DMS79 treated with DMSO at 0.1 percent for 48 hours (cell line): ENCODE measurements at places on chromosomes 7 and 10.

GRCh38 chr10:92691591-92692079 is 1.9 kb downstream of the HHEX start:
- no peak for DNase-seq

GRCh38 chr7:22378199-22378980 is 21.4 kb upstream of the RAPGEF5 start:
- DNase-seq: no peak

DNA sequence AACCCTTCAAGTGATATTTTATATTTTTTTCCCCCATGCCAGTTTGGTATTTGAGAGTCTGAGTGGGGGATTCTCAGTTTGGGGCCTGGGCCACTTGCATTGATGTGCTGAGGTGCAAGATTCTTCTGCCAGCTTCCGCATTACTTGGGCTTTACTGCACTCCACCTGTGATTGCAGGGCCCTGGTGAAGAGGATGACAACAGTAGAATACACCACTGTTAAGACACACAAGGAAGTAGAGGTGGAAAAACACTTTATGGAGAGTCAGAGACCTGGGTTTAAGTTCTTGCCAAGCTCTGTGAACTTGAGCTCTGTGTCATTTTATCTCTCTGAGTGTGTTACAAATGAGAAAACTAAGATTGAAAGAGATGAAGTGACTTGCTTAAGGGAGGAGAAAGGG is 209.4 kb downstream of the LRMDA start:
- no peak for DNase-seq

DNA sequence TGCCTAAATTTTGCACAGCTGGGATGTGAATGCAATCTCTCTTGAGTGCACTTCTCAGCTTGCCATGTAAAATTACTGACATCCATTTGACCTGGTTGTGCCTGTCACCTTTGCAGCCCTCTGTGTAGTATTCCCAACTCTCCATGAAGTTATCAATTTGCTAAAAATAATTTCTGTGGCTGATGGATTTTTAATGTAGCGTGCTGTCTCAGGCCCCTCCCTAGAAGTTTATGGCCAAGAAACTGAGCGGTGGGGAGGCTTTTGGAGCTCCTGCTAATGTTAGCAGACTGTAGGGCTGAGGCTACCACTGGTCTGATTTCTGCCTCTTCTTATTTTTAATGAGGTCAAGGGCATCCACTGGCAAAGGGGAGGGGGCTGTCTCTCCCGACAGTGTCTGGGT is 577.0 kb upstream of the DPP6 start:
- DNase-seq: no peak

- DNase-seq: no peak
These were observed 9.0 kb downstream of the PIK3CG start for GRCh38 chr7:106874076-106874475.

GRCh38 chr7:142563470-142563869 is 185.8 kb upstream of the PRSS1 start:
- DNase-seq: no peak

DNA sequence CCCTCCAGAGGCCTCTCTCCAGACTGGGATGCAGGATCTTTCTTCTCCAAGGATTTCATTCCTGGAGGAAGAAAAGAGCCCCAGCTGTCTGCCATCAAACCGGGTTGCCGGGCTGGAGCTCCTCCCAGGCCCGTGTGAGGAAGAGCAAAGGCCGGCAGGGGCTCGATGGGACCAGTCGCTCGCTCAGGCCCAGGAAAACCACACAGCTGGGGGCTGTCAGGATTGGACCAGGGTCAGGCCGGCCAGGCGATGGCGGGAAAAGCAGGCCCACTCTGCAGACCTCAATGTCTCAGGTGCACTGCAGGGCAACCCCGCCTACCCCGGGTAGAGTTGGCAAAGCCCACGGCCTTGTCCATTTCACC is 98.1 kb upstream of the DNAAF5 start:
- DNase-seq: no peak

DNA sequence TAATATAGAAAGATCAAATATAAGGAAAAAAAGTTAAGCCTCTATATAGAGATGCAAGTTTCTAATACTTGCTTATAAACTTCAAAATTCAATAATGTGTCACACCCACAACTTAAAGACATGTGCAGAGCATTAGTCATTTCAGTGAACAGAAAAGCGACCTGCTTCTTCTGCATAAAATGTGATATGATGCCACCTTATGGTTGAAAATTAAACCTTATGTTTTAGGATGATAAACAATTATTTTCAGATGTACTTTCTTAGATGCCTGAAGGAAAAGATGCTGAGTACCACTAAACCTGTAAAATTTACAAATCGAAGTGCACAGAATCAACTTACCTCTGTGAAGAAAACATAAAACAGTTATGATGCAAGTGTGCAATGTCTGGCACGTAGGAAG is 96.0 kb downstream of the MTERF1 start:
- peak; percentile 35 for DNase-seq

- DNase-seq: no peak
These were observed 195.6 kb upstream of the GLI3 start for GRCh38 chr7:42432644-42433043.

DNA sequence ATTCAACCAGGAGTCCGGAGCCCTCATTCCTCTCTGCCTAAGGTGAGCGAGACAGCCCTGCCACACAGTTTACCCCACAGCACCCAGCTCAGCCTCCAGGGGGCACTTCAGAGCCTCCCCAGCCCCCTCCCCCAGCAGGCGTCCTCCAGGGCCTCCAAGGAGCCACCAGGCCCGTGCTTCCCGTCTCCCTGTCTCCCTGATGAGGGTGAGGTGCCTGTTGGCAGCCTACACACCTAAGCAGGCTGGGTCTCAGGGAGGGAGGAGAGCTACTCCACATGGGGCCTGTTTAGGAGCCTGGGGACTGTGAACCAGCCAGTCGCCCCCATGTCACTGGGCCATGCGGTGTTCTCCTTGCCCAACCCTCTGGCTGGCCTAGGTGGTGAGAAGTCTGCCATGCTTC is 28.9 kb upstream of the TRIM8 start:
- no peak for DNase-seq

GRCh38 chr7:200290-200689 is 7.9 kb downstream of the FAM20C start:
- DNase-seq: no peak

- DNase-seq: no peak
These were observed 3.1 kb downstream of the C1GALT1 start for GRCh38 chr7:7185371-7185989.

- no peak for DNase-seq
These were observed 104.0 kb downstream of the HOXA1 start for GRCh38 chr7:26991796-26992195.

DNA sequence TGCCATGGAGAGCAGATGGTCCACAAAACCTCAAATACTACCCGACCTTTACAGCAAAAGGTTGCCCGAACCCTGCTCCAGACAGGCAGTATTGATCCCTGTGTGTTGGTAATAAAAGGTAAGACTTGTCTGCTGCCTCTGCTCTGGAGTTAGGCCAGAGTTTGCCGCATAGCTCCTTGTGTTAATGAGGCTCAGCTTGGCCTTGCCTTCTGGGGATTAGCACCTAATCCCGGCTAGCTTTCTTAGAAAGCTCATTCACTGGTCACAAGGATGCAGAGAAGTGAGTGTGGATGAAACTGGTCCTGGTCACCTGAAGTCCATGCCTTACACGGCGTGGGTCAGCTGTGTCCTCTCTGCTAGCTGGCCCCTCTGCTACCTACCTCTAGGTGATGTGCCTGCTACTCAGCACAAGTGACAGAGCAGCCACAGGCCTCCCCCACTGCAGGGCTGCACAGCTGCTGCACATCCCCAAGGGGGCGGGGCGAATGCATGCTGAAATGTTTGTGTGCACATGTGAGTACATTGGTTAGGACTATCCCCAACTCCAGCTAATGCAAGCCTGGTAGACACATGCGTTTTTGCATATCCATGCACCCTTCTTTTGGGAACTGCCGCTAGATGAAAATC is 31.7 kb upstream of the SYPL1 start:
- DNase-seq: no peak

GRCh38 chr7:157762824-157763223 is 426.0 kb downstream of the DNAJB6 start:
- DNase-seq: no peak

DNA sequence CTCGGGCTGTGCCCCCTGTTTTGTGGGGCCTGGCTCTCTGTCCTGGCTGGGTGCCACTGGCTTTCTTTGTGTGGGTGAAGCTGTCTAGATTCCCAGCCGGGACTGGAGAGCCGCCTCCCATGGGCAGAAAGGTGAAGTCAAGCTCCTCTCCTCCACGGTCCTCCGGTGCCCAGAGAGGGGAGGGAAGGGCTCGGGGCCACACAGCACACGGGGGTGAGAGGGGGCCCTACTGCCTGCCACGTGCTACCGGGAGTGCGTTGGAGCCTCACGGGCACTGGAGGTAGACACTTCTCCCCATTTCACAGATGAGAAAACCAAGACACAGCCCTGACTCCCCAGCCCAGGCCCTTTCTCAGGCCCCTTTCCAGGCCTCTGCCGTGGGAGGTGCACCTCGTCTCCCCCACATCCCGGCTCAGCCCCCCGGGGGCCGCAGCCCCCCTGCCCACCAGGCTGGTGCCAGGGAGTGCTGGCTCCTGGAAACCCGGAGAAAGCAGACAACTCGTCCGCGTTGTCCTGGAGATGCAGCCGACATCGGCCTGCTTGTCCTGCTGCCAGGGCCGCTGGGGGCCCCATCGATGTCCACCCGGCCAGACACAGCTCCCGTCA is 55.8 kb downstream of the UNCX start:
- no peak for DNase-seq

GRCh38 chr7:128167791-128168666 is 73.0 kb upstream of the LEP start:
- no peak for DNase-seq

DNA sequence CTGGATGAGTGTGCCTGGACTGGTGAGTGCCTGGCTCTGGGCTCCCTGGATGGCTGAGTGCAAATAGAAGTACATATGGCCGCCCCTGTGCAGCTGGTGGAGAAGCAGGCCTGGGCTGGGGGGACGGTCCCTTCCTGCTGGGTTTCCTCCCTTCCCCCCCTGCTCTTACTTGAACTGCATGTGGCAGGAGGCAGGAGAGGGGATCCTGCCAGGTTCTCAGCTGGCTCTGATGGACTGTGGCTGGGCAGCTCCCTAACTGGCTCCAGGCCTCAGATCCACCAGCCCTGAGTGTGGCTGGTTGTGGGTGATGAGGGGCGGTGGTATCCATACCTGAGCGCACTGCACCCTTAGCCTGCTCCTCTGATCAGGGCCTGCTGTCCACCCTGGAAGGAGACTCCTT is 26.9 kb downstream of the ADCY1 start:
- DNase-seq: no peak

DNA sequence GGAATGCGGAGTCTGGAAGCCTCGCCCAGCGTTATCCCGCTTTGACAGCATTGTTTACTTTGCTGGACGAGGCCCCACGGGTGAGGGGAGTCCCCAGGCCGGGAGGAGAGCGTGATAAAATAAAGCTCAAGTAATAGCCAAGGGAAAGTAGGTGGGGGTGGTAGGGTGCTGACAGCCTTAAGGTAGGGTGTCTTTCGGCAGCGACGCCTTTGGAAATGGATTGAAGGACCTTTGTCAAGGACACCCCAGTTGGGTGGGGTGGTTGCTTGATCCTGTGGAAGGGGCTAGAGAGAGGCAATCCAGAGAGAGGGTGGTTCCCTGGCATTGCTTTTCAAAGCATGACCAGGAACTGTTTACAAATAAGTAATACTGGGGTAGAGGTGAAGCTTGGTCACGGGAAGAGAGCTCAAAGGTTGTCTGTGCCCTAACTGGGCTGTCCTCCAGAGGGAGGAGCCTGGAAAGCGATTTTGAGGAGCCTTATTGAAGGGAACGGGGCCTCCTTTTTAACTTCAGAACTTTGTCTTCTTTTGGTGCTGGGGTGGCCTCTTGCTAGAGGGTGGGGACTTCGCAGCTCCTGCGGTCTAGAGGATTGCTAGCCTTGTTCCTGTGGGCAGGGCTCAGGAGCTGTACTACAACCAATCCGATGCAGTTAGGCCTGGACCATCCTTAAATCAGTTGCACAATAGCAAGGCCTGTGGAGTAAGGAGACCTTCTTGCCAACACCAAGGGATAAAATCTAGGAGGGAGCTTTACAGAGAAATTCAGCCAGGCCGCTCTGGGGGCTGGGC is 1.3 kb downstream of the EIF4EBP2 start:
- no peak for DNase-seq

GRCh38 chr7:92425311-92425947 is 21.9 kb upstream of the GATAD1 start:
- DNase-seq: no peak

DNA sequence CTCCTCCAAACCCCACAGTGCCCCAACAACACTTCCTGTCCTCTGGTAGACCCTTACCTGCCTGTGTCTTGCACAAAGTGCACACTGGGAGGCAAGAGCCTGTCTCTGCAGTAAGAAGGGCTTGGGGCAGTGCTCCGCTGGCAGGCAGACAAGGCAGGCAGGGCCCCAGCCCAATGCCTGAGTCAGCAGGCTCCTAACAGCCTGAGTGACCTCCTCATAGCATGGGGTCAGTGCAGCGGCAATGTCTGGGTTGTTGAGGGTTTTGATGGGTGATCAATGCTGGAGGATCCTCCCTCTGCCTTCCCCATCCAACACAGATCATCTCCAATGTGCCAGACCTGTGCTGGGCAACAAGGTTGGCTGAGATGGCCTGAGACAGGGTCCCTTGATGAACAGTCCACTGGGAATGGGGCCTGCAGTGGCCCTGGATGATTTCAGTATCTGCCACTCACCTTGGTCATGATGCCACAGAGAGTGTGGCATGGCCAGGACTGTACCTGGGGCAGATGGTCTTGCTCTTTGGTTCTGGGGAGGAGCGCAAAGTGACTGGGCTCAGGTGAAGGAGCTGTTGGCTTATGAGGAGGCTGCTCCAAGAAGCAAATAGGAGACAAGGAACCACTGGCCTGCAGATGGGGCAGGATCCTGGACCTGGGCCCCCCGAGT is 55.6 kb upstream of the CAMK2B start:
- no peak for DNase-seq

DNA sequence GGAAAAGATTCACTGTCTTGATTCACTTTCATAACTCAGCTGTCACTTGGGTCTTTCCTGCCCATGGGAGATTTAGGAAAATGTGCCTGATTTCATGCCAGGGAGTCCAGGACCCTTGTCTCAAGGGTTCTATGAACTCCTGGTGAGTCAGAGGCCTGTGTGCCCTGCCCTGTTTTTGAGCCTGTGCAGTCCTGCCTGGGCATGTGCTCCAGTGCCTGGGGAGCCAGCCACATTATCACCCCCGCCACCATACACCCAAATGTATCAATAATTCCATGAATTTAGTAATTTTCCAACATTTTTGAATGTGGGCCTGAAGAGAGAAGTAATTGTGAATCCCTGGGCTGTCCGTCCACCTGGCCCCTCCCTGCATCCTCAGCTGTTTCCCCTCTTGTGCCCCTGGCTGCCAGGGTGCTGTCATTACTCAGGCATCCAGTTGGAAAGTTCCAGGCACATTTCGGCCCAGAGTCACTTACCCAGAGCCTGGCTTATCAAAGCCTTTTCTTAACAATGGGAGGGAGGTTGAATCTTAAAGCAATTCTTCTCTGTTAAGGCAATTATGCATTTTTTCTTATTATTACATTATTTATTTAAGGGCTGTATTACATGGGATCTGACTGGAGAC is 287.8 kb upstream of the CDC14C start:
- no peak for DNase-seq

GRCh38 chr10:33244354-33244967 is 90.0 kb downstream of the NRP1 start:
- DNase-seq: no peak

- DNase-seq: no peak
These were observed 186.0 kb downstream of the PARD3 start for GRCh38 chr10:34629084-34629483.

- no peak for DNase-seq
These were observed 917 bp downstream of the ZNF365 start for GRCh38 chr10:62374862-62375710.

GRCh38 chr7:35448486-35448885 is 194.6 kb upstream of the TBX20 start:
- DNase-seq: no peak

GRCh38 chr7:65827366-65827765 is 45.5 kb upstream of the VKORC1L1 start:
- no peak for DNase-seq
